ENCODE measurements at places on chromosomes 1 and 21. TPM values are rescaled to one million over a fixed set of nuclear protein-coding genes. Genes with fewer than 3 reads are reported as not detected.
A peak's percentile ranks its signal among the peaks of the same experiment; 100 is the strongest.

GRCh38 chr1:245313576-245313975, 158.8 kb downstream of the KIF26B start:
- DNase-seq = no peak

- peak; percentile 47 for DNase-seq
Measured at GRCh38 chr1:67307251-67308060, at the start of gene IL12RB2. TSS of gene IL12RB2 (plus strand) at chr1:67307873. CDS start at chr1:67320369, 12,496 bp downstream.

- peak; percentile 25 for DNase-seq
Measured at GRCh38 chr1:211639475-211640300, 35.7 kb downstream of the NEK2 start.

GRCh38 chr1:42518908-42519307, 55.8 kb downstream of the CCDC30 start:
- no peak for DNase-seq

GRCh38 chr21:42532466-42533181, 19.0 kb downstream of the SLC37A1 start:
- DNase-seq = peak; percentile 76

- DNase-seq = no peak
Measured at GRCh38 chr1:111140680-111140967, 601 bp downstream of the CEPT1 start.

DNA sequence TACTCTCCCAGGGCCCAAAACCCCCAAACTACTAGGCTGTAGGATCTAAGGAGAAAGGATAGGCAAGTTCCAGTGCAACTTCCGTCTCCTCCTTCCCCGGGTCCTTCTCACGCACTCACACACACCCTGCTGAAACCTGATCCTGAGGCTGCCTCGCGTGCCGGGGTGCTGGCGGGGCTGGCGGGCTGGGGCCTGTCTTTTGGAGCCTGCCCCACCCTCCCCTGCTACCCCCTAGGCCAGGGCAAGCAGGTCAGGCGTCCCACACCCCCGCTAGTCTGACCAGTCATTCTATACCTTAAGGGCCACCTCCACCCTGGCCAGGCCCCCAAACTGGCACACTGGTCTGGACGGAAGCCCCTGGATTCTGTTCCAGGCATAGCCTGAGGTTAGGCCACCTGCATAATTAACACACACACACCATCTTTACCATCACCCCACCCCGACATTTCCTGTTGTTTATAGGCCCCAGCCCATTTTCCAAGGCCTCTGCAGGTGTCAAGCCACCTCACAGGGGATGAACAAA, 48.3 kb upstream of the ARTN start:
- DNase-seq = no peak

GRCh38 chr1:174074757-174075156, 52.6 kb upstream of the RC3H1 start:
- no peak for DNase-seq

- peak; percentile 51 for DNase-seq
Measured at GRCh38 chr1:239816081-239816782, 275.5 kb upstream of the FMN2 start.

DNA sequence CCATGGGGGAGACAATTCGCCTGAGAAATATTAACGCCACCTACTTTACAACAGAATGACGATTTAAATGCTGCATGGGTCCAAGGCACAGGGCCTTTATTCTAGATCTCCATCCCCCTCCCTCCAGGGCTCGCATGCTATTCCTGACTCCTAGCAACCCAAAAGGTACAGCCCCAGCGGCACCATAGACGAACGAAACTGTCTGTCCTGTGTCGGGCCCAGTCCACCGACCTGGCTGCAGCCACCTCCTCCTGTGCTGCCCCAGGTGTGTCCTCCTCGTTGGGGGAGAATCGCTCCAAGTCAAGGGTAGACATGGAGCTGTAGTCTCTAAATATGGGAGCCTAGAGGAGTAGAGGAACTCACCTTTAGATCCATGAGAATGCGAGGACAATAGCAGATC, 196.5 kb downstream of the TOMM20 start:
- DNase-seq = peak; percentile 32

GRCh38 chr1:96365076-96365475, 356.5 kb upstream of the PTBP2 start:
- DNase-seq = no peak

DNA sequence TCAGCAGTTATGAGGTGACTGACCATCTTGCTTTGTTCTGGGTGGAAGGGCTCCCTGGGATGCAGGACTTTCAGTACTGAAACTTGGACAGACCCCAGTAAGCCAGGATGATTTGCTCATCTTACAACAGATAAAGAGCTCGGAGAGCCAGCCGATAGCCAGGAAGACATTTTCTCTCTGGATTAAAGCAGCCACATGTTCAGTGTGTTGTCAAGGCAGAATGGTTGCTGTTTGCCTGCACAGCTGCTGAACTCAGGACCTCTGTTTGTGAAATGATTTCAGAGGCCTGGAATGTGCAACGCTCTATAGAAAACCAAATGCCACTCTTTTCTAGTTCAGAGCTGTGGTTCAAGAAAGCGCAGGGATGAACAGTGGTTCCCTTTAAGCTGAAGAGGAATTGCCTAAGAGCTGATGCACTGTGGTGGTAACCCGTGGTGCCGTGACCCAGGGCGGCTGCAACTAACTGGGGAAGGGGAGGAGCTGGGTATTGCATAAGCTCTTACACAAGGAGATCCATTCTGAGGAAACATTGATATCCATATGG, 40.7 kb downstream of the CASQ2 start:
- DNase-seq = peak; percentile 67

- DNase-seq = no peak
Measured at GRCh38 chr1:68331117-68331865, 99.0 kb upstream of the WLS start.

GRCh38 chr1:103129796-103130195, 21.5 kb upstream of the COL11A1 start:
- no peak for DNase-seq

TNFAIP8L2 gene
- not detected for total RNA-seq

THBS3 gene
- 58.6 TPM for total RNA-seq

CCDC185 gene
- total RNA-seq = not detected

COL24A1 gene
- total RNA-seq = 0.40 TPM

MRAP gene
- total RNA-seq = not detected

RBM11 gene
- not detected for total RNA-seq

SYPL2 gene
- total RNA-seq = not detected

CNR2 gene
- total RNA-seq = 0.54 TPM

Measured in Peyer's patch (tissue), 4 donors.